Thyroid gland (tissue), 4 donors: ENCODE measurements at places on chromosomes 12 and 14. TPM values are rescaled to one million over a fixed set of nuclear protein-coding genes. Genes with fewer than 3 reads are reported as not detected.

- no peak overlapping the region for H3K27ac ChIP-seq
- no peaks in the 10 kb centered on the region for H3K27me3 ChIP-seq
- H3K4me3 ChIP-seq, result no peak overlapping the region
Measured at GRCh38 chr12:47867495-47867941, 37.3 kb downstream of the VDR start.

GRCh38 chr12:53077030-53077429 is 2.2 kb downstream of the SPRYD3 start:
- H3K27ac ChIP-seq, result no peak overlapping the region
- H3K4me1 ChIP-seq, result peaks cover 44% of the 10 kb centered on the region
- H3K4me3 ChIP-seq, result no peak overlapping the region
- DNase-seq, result no peak

- no peaks in the 10 kb centered on the region for H3K4me1 ChIP-seq
- H3K27me3 ChIP-seq, result no peaks in the 10 kb centered on the region
Measured at GRCh38 chr14:82836256-82836950, 1302.8 kb upstream of the SEL1L start.

PROX2 gene
- not detected for total RNA-seq
